Stimulated activated naive B cell treated with anti-CD40 and anti-IgM and Interleukin-4, amounts not matched to agents 10 μg/mL and 1 μg/mL and 100 μg/mL, for 72 hours (primary cell): ENCODE measurements at places on chromosomes 13 and 19.

- DNase-seq, result peak; percentile 30
Observed at GRCh38 chr19:5369962-5370367, 29.4 kb upstream of the PTPRS start.

DNA sequence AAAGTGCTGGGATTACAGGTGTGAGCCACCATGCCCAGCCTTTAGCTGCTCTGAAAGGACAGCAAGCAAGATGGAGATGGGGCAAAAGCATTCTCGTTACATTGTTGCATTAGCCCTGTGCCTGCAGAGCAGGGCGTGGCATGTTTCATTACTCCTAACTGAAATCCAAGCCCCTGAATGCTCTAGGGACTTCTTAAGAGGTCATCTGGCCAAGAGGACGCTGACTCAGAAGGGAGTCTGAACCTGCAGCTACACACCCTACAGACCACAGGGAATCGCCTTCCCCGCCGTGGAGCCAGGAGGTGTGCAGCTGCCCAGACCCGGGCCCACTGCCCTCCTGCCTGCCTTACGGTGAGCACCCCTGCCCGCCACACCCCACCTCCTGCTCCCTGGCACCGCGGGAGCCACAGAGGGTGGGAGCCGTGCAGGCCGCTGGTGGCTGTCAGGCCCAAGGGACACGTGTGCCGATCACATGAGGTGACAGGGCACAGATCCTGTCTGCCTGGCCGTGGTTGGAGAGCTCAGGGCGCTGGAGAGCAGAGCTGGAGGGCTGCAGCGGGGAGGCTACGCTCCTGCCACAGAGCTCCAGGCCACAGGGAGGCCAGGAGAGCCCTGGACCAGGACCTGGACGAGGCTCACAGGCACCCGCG, 27.2 kb downstream of the ADPRHL1 start:
- no peak for DNase-seq

- DNase-seq, result no peak
Observed at GRCh38 chr19:50977626-50978025, 6.1 kb downstream of the KLK7 start.

- peak; percentile 42 for DNase-seq
Observed at GRCh38 chr19:12647490-12648071, 19.0 kb downstream of the MAN2B1 start.

GRCh38 chr13:44768775-44769581, 192.8 kb upstream of the TSC22D1 start:
- DNase-seq, result peak; percentile 0

- DNase-seq, result no peak
Observed at GRCh38 chr19:30497034-30497433, 124.8 kb downstream of the ZNF536 start.

- DNase-seq, result no peak
Observed at GRCh38 chr19:12952488-12953137, 4.4 kb downstream of the GADD45GIP1 start.

- DNase-seq, result no peak
Observed at GRCh38 chr13:92255526-92255925, 857.1 kb downstream of the GPC5 start.

DNA sequence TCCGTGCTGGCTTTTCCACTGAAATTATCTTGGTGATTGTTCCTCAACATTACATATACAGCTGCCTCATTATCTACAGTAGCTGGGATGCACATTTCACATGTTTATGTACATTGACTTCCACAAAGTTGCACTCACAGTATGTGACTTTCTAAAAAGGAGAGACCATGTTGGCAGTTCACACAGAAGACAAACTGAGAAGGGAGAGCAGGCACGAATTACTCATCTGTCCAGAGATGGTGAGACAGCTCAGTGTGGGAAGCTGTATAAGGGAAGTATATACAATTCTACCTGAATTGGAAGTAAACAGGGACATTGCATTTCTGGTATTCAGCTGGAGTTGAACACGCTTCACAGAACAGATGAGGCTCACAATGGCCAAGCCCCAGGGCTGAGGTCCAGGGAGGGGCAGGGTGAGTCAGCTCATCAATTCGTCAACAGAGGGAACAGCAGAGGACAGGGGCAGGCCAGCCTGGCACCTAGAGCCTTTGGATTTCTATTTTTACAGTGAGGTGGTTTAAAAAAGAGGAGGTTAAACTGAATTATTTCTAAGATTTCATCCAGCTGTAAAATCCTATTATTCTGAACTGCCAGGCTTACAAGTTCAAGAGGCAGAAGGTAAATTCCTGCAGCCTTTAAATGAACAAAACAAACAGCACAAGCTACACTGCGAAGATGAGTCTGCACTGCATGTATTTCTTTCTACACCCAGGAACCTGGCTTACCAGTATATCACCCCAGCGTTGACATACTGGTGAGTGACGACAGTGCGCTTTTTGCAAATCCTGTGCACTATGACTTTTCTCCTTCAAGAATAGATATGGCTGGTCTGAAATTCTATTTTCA, 9.8 kb downstream of the PARP4 start:
- DNase-seq, result no peak

DNA sequence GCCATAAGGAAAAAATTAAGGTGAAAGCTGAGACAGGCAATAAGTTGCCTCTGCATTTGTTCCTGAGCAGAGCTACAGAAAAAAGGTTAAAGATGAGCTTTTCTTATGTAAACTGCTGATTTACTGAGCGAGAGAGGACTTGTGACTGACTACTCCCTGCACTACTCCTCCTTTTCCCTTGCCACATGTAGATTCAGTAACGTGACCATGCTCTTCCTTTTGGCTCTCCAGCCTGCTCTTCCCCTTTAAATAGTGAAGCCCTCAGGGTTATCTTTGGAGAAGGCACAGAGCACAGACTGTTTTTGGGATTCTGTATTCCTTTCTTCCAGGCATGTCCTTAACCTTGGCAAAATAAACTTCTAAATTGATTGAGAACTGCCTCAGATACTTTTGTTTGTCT, 630.2 kb downstream of the UQCRFS1 start:
- no peak for DNase-seq

DNA sequence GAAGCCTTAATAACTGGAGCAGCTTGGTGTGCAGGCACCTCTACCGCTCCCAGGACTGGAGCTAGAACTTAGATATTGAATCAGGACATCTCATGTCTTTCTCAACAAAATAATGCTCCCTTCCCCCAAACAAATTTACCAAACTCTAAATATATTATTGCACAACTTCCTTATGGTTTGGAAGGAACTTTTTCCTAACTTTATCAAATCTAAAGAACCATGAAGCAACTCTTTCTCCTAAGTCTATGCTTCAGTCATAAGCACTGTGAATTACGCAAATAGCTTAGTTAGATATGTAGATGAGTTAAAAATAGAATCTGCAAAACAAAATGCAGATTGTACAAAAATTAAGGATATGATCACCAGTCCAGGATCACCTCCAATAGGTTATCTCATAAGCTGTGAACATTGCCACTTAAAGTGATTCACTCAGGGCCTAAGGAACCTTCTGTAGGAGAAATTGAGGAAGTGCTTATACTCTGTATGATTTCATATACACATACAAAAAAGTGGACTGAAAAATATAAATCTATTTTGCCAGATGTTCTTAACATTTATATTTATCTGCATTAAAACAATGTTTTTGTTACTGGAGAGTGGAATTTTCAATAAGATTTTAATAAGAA, 20.4 kb upstream of the MAB21L1 start:
- no peak for DNase-seq

- no peak for DNase-seq
Observed at GRCh38 chr13:24223341-24224231, 63.1 kb downstream of the SPATA13 start.

DNA sequence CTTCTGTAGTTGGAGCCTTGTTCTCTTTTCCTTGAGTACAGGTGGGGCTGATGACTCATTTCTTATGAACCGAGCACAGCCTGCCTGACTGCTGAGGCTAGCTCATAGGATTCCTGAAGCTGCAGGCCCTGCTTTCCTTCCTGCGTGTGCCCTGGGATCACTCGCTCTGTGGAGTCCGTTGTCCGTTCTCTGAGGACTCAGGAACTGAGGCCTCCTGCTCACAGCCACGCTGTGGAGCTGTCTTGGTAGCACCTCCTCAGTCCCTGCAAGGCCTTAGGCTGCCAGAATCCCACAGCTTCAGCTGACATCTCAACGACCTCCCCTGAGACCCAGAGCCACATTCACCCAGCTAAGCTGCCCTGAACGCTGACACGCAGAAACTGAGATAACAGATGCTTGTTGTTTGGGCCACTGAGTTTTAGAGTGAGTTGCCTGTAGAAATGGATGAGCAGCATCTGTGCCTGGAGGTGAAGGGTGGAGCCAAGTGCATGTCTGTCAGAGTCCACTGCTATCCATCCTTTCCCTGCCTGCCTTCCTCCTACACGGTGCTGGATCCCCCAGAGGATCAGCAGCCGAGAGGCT, 72.9 kb downstream of the ARHGEF7 start:
- DNase-seq, result peak; percentile 43

GRCh38 chr13:32107973-32108372, 76.4 kb downstream of the FRY start:
- no peak for DNase-seq

DNA sequence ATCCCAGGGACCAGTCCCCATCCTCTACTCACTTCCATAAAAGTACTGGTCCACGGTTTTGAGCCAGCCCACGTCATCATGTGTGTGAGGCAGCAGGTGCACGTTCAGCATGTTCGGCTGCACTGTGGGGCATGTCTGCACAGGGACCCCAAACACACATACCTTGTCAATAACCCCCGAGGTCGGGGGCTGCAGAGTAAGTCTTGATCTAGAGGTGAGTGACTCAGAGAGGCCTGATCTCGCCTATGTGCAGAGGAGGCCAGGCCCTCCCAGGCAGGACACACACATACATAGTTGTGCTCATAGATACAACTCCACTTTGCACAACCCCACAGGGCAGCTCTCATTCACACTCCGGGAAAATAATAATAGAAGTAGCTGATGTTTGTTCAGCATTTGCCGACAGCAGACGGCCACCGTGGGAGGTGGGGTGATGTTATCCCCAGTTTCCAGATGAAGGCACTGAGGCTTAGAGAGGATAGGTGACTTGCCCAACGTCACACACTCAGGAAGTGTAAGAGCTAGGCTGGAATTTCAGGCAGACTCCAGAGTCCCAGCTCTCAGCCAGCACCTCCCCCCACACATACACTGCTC, 774 bp downstream of the MAN2B1 start:
- DNase-seq, result no peak

- DNase-seq, result no peak
Observed at GRCh38 chr13:40273253-40274025, 393.0 kb downstream of the FOXO1 start.

DNA sequence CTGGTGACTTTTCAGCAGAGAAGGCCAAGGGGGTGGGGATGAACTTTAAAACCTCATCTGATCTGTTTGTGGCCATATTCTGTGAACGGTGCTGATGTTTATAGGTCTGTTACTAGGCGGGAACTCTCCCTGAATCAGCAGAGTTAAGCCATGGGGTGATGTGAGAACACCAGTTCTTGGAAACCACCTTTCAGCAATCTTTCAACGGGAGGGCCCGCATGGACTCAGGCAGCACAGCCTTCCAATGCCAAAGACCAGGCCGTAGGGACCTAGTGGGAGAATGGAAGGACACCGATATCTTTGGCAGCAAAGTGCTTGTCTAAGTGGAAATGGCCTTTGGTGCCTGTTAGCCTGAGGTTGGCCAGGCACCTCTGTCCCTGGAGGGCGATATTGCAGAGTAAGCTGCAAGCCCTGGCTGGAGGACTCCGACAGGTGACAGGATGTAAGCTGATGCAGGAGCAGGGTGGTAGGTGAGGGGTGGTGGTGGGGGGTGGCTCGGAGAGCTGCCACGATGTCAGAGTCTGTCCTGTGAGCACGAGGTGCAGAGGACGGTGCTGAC, 57.0 kb downstream of the ERCC5 start:
- no peak for DNase-seq

DNA sequence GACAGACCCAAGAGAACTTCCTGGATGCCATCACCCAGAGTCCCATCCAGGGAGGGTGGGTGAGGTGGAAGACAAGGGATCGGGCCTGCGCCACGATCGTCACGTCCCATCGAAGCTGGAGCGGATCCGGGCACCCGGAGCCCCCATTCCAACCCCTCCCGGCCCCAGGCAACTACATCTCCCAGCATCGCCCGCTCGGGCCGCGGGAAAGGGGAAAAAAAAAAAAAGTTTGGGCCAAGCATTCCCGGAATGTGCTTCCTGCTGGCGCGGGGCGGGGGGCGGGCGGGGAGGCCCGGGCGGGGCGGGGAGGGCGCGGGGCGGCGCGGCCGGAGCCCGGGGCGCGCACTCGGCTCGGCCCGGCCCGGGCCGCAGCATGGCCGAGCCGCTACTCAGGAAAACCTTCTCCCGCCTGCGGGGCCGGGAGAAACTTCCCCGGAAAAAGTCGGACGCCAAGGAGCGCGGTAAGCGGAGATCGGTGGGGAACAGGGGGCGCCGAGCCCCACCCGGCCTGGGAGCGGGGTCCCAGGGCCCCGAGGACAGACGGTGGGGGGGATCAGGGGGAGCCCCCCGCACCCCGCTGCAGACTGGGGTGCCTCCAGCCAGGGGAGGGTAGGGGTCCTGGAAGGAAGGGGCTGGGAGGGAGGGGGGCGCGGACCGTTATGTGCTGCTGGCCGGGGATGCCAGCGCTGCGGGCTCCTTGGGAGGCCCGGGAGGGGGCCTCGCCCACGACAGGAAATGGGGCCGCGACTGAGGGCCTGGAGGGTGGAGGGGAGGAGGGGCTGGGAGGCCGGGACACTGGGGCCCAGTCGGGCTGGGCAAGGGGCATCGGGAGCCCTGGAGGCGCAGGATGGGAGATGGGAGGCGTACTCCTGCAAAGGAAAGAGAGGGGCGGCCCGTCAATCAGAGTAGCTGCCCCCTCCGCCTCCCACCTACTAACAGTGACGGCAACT, at the start of gene SYDE1:
TSS of gene SYDE1 (plus strand) at position 341 of the 950 bp plus-strand sequence. CDS start at position 374, 33 bp downstream.
- no peak for DNase-seq
